ENCODE measurements at places on chromosomes 1 and 21.

GRCh38 chr21:38956856-38957571 is 151.3 kb downstream of the ETS2 start:
- no peak for DNase-seq

DNA sequence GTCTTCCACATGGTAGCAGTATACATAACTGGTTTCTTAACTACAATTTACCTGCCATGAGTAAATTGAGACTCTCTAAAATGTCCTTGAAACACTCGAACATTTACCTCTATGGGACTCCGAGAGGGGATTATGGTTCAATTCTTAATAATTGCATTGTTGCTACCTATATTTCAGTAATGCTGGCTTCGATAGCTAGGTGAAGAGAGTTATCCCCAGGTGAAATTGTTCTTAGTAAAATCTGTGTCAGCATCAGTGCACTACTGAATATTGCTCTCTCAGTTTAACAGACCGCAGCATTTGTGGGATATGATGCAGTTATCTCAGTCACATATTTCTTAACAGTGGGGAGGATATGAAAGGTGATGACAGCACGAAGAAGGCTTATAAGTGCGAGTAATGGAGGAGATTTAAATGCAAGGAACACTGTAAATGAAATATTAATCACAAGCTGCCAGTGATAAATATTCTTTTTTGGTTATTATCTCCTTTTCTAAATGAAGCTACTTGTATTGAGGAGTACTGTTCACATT is 801.9 kb downstream of the BRINP3 start:
- DNase-seq, result no peak

DNA sequence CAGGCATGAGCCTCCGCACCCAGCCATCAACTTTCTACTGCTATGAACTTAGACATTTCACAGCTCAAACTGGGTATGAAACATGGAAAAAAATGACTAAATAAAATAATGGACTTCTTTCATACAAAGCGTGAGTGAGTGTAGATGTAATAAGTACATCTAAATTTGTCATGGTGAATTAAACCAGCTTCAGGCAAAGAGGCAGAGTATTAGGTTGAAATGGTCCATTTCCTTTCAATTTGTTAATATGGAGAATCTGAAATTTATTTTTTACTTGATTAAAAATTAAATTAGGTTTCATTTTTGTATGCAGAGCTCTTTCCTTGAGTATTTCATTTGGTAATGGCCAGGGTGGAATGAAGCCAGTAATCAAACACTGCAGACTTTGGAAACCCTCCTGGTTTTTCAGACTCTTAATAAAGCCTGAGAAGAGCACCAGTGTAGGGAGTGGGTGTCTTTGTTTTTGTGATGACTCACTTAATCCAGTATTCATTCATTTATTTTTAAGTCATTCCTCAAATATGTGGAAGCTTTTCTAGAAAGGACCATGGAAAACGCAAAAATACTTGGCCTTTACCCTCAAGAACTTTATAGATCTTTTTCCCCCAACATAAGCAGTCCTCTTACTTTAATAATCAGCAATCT is 49.2 kb downstream of the ALG14 start:
- no peak for DNase-seq

GRCh38 chr1:176656257-176656995 is 193.5 kb downstream of the PAPPA2 start:
- DNase-seq, result no peak

DNA sequence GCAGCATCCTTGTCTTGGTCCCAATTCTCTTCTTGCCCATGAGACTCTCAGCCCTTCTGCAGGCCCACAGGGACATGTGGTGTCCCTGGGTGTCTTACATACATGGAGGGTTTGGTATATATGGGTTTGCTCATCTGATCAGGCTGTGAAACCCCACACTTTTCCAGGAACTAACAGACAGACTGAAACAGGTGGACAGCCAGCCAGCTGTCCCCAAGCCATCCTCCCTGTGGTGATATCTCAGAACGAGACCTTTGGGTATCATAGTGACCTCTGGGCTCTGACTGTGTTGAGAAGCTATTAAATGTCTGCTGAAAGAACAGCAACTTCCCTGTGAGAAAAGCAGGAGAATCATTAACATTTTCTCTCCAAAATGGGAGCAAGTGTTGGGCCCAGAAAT is 115.5 kb upstream of the PAXBP1 start:
- no peak for DNase-seq

DNA sequence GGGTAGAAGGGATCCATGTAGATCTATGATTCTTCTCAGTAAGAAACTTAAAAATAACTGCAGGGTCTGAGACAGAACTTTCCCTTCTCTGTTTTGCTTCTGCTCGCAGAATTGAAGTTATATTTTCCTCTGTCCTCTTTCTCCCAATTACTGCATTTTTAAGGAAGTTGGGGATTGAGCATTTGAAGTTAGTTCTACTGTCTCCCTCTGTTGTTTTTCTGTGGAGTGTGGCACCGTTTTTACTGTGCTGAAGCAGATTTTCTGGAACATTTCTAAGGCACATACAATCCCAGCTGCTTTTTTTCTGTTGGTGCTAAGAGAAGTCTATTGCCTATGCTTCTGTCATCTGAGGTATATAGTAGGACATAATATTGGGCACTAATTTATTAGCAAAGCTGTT is 43.3 kb downstream of the RASAL2 start:
- DNase-seq, result no peak

GRCh38 chr1:96073100-96073499 is 648.5 kb upstream of the PTBP2 start:
- DNase-seq, result no peak

GRCh38 chr1:39574646-39575045 is 1.9 kb downstream of the PABPC4 start:
- DNase-seq, result no peak

- no peak for DNase-seq
Measured at GRCh38 chr21:45219517-45219916, 68.2 kb downstream of the POFUT2 start.

DNA sequence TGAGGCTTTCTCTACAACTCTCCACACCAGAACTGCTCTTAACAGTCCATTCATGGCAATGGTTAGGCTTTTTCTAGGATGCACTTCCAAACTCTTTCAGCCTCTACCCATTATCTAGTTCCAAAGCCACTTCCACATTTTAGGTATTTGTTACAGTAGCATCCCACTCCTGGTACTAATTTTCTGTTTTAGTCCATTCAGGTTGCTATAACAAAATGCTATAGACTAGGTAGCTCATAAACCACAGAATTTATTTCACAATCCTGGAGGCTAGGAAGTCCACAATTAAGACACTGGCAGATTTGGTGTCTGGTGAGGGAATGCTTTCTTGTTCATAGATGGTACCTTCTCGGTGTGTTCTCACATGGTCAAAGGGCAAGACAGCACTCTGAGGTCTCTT is 17.3 kb upstream of the EPS8L3 start:
- DNase-seq, result no peak

GRCh38 chr1:30133414-30134055 is 589.9 kb downstream of the MATN1 start:
- DNase-seq, result no peak

DNA sequence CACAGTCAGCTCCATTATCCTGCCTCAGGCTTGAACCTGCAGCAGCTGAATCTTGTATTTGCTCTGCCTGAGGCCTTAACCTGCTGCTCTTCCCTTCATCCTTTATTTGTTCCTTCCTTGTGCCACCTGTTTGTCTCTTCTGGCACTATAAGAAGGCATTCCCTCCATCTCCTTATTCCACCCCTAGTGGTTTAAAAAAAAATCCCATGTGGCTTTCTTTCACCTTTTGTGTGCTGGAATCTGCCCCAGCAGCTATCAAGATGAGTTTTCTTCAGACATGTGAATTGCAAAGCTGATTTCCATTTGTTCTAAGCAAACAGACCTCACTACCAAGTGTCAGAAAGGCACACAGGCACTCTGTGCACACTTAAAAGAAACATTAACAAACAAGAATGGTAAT is 294.6 kb downstream of the TTLL7 start:
- DNase-seq, result no peak

- no peak for DNase-seq
Measured at GRCh38 chr1:217522277-217522676, 108.6 kb downstream of the GPATCH2 start.

DNA sequence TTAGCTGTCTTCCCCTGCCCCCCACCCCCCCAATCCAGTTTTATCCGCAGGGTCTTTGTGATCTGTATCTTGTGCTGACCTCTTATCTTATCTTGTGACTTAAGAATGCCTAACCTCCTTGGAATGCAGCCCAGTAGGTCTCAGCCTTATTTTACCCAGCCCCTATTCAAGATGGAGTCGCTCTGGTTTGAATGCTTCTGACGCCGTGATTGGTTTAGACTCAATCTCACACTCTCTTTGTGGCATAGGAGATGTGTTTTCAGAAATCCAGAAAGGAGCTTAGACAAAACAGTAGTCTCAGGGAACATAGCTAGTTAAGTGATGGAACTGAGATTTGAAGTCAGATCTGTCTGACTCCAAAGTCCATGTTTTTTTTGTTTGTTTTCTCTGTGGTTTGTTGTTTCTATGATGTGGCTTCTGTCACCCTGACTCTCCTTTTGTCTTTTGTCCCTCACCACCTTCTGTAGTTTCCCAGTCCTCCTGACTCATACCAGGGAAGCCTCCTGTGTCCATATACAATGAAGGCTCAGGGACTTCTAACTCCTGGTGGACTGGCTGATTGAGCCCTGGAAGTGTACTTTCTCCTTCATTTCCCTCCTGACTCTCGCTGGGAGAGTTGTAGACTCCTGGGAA is 18.1 kb upstream of the USP24 start:
- DNase-seq, result no peak

- no peak for DNase-seq
Measured at GRCh38 chr1:147897029-147897752, 5.4 kb upstream of the GJA8 start.

DNA sequence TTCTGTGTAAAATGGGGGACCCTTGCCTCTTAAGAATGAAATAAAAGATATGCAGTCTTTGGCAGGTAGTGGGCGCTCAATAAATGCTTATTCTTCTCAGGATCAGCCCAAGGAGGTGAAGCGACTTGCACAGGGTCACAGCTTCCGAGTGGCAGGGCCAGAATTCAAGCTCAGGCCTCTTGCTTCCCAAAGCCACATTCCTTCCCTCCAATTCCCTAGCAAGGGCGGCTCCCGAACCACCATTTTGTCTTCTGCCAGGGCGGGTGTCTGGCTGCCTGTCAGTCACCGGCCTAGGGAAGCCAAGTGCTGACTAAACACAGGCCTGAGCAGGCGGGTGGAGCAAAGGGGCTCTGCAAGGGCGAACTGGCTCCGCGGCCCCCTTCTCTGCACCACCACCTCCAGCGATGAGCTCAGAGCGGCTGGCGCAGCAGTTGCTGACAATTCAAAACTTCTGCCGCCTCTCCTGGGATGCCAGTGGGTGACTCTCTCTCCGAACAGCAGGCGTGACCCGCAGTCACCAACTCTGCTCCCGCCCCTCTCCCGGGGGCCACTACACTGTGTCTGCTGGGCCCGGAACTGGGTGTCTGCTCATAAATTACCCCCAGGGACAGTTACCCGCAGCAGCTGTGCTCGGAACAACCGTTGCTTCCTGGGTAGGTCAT is 10.8 kb downstream of the GPR3 start:
- peak; percentile 54 for DNase-seq

DNA sequence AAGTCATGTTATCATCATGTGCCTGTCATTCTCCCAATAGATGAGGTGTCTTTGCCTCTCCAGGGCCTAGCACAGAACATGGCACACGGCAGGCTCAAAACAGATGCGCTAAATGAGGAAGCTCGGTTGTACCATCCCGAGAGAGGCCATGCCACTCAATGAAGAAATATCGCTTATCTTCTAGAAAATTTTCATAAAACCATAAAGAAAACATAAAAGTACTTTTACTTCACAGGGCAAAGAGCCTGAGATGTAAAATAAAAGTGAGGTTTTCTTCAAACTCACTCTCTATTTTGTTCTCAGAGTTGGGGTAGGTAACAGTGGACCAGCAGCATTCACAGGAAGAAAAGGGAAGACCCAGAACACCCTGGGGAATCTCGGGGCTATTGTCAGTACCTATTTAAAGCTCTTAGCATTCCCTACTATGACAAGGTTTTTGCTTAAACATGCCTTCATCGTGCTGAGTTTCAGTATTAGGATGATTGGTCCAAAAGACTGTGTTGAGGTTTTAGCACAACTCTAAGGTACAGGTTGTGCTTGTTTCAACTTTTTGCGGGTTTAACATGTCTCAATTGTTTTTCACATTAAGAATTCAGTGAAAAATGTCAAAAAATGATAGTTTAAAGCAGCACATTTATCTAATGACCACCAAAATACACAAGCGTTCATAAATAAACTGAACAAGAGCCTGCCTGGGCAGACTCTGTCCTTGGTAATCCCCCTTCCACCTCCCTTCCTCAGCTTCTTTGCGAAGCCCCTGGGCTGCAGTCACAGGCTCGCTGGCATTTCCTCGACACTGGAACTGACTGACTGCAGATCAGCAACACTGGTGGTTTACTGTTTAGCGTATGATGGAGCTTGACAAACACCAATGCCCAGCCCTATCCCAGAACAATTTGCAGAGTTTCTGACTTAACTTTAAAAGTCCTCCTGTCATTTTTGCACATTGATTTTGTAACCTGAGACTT is 55.6 kb downstream of the COQ8A start:
- DNase-seq, result no peak

GRCh38 chr1:104459886-104460285 is 710.2 kb downstream of the AMY1C start:
- no peak for DNase-seq

GRCh38 chr1:150364231-150365003 is 470 bp downstream of the RPRD2 start:
- DNase-seq, result peak; percentile 85

DNA sequence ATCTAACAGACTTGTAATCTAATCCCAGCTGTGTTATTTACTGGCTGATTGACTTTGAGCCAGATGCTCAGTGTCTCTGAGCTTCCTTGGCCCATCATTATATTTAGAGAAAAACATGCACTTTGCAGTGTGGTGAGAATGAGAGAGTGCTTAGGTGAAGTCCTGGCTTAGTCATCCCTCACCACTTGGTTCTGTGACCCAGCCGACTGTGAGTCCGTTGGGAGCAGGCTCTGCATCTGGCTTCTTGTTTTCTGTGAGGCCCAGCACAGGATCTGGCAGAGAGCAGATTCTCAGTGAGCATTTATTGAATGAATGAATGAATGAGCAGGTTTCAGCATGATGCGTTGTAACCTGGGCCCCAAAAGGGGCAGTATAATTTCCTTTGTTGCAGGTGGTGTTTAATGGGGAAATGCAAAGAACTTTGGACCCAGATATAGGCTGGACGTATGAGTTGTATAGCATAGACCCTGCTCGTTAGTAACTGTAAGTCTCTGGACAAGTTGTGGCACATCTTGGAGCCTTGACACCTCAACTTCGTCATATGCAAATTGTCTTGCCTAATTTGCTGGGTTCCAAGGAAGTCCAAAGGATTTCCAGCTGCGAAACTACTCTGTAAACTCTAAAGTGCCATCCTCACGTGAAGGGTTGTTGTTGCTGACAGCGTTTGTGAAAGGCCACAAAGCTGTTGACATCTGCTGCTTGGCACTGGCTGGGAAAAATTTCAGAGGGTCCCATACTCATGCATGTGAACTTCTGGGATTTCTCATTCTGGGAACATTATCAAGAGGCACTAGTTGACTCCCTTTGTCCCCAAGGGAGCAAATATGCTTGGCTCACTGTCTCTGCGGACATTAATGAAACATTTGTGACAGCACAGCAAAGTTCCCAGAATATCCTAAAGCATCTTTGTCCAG is 138.8 kb upstream of the USP24 start:
- no peak for DNase-seq

GRCh38 chr1:30808067-30808662 is 50.6 kb upstream of the LAPTM5 start:
- no peak for DNase-seq
